ENCODE measurements at places on chromosomes 12 and 14.
A peak's percentile ranks its signal among the peaks of the same experiment; 100 is the strongest.

GRCh38 chr12:105204916-105205315 is 31.1 kb downstream of the APPL2 start:
- DNase-seq = no peak

DNA sequence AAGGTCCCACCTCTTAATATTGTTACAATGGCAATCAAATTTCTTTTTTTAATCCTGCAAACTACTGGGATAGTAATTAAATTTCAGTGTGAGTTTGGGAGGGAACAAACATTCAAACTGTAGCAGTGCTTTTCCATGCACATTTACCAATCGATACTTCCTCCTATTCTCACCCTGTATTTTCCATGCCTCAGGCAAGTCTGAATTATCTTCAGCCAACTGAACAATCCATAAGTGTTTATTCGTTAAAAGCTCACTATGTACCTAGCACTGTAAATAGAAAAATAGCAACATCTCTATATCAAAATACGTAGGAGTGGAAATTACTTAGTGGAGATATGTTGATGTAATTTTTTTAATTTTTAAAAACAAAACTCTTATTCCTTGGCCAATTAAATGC is 43.5 kb downstream of the CCDC177 start:
- no peak for DNase-seq

DNA sequence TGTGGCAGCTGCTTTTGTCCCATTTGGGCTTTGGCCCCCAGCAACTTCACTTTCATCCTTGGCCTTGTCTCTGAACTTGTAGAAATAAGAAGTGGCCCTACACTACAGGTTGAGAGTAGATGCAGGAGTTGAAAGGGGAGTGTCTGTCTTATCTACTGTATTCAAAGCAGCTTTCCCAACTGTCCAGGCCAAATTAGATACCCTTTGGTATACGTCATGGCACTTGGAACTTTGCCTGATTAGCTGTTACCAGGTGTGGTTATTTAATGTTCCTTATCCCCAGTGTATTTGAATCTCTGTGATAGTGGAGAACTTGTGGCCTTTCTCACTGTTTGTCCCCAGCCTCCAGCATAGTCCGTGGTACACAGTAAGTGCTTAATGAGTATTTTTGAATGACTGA is 33.5 kb downstream of the SUDS3 start:
- no peak for DNase-seq

- no peak for DNase-seq
These were observed 182.8 kb downstream of the SLC5A8 start for GRCh38 chr12:101027200-101027599.

GRCh38 chr12:52232674-52233461 is at the start of gene KRT7:
TSS of gene KRT7 (plus strand) at chr12:52233243. CDS start at chr12:52233297, 54 bp downstream.
- no peak for DNase-seq

GRCh38 chr14:47186486-47186885 is 488.9 kb downstream of the MDGA2 start:
- peak; percentile 44 for DNase-seq

- no peak for DNase-seq
These were observed 11.7 kb downstream of the SSH1 start for GRCh38 chr12:108845696-108846095.

DNA sequence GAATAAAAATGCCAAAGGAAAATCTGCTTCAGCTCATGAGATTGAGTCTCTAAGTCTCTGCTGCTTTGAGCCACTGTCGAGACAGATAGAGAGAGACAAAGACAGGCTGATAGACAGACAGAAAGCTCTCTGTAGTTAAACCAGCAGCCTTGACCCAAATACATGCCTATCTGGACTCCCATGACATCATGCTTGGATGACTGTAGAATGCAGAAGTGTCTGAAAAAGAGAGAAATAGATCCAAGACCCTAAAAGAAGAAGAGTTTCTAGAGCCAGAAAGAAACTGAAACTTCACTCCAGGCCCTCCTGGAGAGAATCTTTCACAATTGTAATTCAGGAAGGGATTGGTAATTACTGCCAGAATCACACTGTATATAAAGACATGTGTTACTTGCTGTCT is 122.6 kb upstream of the PLXNC1 start:
- DNase-seq = no peak

DNA sequence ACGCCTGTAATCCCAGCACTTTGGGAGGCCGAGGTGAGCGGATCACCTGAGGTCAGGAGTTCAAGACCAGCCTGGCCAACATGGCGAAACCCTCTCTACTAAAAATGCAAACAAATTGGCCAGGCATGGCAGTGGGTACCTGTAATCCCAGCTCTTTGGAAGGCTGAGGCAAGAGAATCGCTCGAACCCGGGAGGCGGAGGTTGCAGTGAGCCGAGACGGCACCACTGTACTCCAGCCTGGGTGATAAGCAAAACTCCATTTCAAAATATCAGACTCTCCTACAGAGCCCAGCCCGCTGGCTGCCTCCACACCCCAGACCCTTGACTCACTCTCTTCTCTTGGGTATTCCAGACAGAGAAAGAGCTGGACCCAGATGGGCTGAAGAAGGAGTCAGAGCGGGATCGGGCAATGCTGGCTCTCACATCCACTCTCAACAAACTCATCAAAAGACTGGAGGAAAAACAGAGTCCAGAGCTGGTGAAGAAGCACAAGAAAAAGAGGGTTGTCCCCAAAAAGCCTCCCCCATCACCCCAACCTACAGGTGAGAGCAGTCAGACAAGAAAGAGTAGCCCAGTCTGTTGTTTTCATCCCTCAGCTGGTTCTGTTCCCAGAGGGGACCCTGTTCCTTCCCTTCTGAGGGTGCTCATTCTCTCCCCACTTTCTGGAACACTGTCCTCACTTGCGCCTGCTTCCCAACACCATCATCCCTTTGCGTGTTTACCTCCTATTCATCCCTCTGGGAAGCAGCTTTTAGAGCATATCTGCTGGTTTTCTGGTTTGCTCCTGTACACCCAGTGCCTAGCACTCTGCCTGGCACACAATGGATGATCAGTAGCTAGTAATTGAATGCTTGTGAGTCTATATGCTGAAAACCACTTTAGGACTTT is 19.7 kb downstream of the AGAP2 start:
- DNase-seq = no peak

DNA sequence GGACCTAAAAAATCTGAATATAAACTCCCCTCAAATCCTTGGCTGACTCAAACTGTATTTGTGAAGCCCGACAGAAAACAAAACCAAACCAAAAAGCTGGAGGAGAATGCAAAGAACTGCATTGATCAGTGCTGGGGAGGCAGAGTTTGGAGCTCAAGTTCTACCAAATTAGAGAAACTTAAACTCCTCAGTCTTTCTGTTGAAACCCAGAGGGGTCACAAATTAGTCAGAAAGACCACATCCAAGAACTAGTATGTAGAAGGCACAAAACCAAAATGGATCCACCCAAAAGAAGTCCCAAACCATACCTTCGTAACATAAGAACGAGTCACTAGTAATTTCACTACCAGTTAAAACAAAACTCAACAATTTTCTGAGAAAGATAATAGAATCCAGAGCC is 15.3 kb upstream of the PRKAB1 start:
- DNase-seq = no peak

GRCh38 chr12:18394742-18395141 is 133.4 kb downstream of the PIK3C2G start:
- DNase-seq = no peak
